ENCODE measurements at places on chromosomes 7 and 10.

DNA sequence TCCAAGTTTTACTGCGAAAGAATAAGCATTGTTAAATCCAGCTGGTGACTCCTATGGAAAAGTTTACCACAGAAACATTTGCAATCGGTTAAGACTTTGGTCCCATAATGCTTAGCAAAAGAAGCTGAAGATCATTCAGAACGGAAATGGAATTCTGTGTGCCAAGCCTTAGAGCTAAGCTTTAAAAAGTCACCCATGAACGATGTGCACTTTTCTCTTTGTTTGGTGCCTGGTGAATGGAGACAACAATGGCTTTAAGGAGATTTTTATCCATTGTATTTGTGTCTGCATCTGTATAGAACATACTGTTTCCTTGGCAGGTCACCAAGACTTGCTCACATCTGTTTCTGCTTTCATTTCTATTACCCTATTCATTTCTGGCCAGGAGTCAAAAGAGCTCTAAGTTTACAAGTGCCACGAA is 26.3 kb upstream of the COL1A2 start:
- DNase-seq: no peak

GRCh38 chr7:108347616-108348015 is 108.6 kb downstream of the NRCAM start:
- DNase-seq: peak; percentile 80

GRCh38 chr7:112587504-112587903 is 106.7 kb downstream of the LSMEM1 start:
- DNase-seq: no peak

DNA sequence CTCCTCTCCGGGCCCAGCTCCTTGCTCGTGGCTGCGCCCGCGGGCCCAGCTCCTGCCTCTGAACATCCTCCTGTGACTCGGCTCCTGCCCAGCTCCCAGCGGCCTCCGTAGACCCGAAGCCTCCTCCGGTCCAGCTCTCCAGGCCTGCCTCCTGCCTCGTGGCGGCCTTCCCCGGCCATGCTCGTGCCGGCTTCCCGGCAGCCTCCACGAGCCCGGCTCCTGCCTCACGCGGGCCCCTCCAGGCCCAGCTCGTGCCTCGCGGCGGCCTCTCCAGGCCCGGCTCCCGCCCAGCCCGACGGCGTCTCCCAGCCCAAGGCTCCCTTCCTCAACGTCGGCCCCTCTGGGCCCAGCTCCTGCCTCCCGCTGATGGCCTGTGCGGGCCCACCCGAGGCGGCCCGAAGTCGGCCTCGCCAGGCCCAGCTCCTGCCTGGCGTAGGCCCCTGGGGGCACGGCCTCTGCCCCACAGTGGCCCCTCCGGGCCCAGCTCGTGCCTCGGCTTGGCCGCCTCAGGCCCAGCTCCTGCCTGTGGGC is 16.9 kb upstream of the TMEM248 start:
- DNase-seq: no peak

Data from neuronal stem cell (in vitro differentiated cells).